ENCODE measurements at places on chromosomes 5 and 9.
A peak's percentile ranks its signal among the peaks of the same experiment; 100 is the strongest.

- DNase-seq = no peak
Measured at GRCh38 chr9:91261417-91261816, 100.3 kb downstream of the AUH start.

GRCh38 chr5:6820851-6821479 lies 107.7 kb downstream of the TENT4A start:
- peak; percentile 31 for DNase-seq

- DNase-seq = peak; percentile 18
Measured at GRCh38 chr9:108911820-108912219, 22.1 kb downstream of the ELP1 start.

DNA sequence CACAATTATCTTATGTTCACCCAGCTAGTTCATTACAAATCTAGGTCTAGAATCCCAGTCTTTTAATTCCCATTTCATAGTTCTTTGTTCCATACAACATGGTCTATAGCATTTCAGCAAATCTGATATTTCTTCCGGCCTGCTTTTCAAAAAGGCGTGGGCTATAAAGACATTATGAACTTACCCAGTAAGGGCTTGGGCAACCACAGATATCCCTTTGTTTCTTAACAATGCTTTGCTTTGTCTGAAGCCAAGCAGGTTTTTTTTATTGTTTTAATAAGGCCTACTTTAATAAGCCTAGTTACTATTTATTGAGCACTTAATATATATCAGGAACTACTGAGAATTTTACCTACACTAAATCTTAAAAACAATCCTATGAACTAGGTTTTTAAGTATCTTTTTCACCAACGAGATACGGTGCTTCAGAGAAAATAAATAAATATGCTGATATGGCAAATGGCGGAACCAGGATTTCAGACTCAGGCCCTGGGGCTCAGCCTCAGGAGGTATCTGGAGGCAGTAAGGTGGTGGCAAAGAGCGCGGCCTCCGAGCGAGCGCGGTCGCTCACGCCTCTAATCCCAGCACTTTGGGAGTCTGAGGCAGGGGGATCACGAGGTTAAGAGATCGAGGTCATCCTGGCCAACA lies 29.7 kb downstream of the PCA3 start:
- DNase-seq = no peak

- DNase-seq = no peak
Measured at GRCh38 chr5:149883550-149883949, 61.0 kb downstream of the PDE6A start.

GRCh38 chr5:176954050-176954449 lies 52.5 kb downstream of the UIMC1 start:
- DNase-seq = no peak

DNA sequence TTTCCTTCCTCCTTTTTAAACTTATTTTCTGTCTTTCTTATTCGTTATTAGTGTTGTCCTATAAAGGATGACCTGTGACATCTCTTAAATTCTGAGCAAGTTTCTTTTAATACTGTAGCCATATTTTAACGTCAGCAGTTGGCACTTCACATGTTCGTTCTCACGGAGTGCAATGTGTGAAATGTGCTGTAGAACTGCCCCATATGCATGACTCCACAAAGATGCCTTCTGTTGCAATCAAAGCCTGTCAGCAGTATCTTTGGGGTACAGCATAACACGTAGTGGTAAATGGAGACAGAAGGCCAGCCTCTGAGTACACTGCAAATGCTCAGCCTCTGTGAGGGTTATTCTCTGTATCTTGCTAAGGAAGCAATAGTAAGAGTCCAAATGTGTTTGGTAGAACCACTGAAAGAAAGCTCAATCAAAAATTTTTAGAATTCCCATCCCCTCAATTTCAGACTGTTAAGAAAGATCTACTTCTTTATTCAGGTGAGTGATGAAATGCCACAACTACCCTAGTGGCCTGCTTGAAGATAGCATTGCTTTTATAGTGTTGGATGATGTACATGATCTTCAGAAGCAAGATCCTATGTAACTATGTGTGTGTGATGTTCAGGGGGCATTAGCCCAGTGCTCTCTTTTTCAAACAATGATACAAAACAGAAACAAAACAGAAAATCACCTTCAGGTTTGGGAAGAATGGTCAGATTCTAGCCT lies 277.7 kb downstream of the TMEM167A start:
- no peak for DNase-seq

GRCh38 chr5:171840066-171840465 lies 54.4 kb downstream of the SMIM23 start:
- no peak for DNase-seq
